ENCODE measurements at places on chromosomes 3 and 15.

GRCh38 chr3:14490255-14490654 is 49.9 kb downstream of the GRIP2 start:
- DNase-seq, result no peak

GRCh38 chr15:91122296-91122695 is 22.2 kb downstream of the SV2B start:
- no peak for DNase-seq

DNA sequence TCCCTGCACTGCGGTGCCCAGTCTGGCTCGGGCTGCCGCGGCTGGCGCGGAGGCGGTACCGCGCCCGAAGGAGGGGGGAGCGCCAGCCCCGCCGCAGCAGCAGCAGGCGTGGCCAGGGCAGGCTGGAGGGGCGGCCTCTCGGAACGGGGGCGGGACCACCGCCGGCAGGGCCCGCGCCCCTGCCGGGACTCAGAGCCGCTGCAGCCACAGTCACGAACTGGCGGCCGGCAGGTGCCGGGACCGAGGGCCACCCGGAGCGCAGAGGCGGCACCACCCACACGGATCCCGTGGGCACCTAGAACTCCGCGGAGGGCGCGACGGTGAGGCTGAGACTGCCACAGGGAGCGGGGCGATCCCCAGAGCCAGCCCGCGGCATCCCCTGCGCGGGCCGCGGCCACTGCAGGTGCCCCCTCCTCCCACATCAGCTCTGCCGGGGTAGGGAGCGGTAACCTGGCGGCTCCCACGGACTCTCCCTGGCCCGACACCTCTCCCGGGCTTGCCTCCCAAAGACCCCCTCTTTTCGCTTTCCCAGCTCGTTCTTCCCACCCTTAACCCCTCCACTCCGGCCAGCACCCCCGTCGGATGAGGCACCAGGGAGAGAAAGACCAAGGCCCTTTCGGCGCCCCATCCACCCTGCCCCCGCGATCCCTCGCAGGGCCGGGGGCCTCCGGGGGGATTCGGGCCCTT is at the start of gene VWA5B2:
Gene VWA5B2 (plus strand): TSS at position 192 of the 687 bp plus-strand sequence. CDS start 944 bp downstream, outside the sequence.
- DNase-seq, result peak; percentile 76

DNA sequence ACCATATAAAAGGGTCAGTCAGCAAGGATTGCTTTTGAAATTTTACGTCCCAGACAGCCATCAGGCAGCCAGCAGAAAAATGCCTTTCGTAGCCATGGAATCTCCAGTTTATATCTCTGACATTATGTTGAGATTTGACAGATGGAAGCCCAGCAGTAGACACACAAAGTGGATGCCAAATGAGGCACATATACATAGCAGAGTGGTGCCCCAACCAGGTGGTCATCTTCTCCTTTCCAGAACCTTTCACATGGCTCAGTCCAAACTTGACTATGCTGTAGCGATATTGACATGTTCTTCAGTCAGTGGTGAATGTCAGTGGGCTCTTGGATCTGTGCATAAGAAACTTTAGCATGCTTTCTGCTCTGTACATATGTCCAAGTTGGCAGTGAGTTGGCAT is 123.3 kb upstream of the GBE1 start:
- DNase-seq, result no peak

DNA sequence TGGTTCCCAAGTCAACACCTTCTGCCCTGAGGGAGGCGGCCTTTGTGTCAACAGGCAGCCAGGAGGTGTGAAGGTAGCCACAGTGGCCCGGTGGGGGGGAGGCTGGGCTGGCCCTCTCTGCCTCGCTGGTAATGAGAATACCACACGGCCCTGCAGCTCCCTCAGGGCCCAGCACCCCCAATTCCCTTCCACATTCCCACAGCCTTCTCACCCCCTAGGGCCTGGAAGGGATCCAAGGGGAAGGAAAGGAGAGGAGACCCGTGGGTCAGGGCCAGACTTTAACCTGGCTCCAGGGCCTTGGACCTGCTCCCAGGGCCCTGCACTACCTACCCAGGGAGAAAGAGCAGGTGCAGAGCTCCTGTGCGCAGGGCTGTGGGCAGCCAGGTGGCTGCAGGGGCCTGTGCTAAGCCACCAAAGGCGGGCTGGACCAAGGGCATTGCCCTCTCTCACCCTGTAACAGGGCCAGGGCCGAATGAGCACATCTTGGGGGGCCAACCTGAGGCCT is 8.7 kb upstream of the MESP2 start:
- no peak for DNase-seq

DNA sequence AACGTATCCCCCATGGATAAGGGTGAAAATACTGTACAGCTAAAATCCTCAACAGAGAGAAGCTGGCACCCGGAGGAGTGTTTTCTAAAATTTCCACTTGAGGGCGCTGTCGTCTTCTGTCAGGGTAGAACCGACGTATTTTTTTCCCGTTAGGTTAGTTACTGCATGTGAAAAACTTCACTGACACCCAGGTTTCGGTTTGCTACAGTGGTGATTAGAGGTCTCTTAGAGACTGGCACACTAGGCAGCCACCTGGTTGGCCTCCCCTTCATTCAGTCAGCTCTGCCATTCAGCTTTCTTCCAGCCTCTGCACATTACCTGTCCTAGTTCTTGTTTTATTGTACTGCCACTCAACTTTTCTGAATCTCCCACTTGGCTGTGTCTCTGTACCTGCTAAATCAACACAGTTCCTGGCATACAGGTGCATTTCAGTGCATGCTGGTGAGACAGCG is 18.4 kb downstream of the CCK start:
- DNase-seq, result peak; percentile 59

- DNase-seq, result no peak
Measured at GRCh38 chr15:46622851-46623250, 988.0 kb downstream of the SQOR start.

Measured in CD4-positive, alpha-beta T cell (primary cell).